ENCODE measurements at places on chromosomes 7 and 10. TPM values are rescaled to one million over a fixed set of nuclear protein-coding genes. Genes with fewer than 3 reads are reported as not detected.

SKIDA1 gene
- total RNA-seq: 1.8 TPM

HYAL4 gene
- not detected for total RNA-seq

HOXA13 gene
- total RNA-seq: 1.6 TPM

DNA sequence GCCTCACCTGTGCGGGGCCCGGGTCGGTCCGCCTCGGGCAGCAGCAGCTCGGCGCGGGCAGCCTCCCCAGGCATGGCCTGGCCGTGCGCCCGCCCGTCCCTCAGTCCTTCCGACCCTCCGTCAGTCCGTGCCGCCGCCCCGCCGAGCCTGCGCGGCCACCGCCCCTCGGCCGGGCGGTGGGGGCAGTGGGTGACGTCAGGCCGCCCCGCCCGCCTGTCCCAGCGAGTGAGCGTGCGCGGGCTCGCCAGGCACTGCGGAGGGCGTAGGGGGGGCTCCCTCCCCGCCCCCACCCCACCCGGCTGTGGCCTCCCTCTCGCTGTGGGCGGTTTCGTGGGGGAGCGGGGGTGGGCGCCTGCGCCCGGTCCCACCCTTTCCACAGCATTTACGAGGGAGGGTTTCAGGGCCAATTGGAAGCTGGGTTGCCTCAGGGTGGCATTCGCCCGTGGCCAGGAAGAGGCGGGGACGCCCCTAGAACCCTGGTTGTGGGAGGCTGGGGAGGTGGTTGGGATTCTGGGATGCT, at the start of gene NACAD:
Gene NACAD (minus strand): TSS at position 149 of the 520 bp plus-strand sequence. CDS start 75 bp downstream, at position 74.
- H3K4me1 ChIP-seq: peaks cover 8% of the 10 kb centered on the region
- H3K27me3 ChIP-seq: no peaks in the 10 kb centered on the region
- no peaks in the 10 kb centered on the region for H3K36me3 ChIP-seq
- peak; percentile 71 for DNase-seq
- peak within 1 kb of the TSS; percentile 64 for H3K4me3 ChIP-seq

DNA sequence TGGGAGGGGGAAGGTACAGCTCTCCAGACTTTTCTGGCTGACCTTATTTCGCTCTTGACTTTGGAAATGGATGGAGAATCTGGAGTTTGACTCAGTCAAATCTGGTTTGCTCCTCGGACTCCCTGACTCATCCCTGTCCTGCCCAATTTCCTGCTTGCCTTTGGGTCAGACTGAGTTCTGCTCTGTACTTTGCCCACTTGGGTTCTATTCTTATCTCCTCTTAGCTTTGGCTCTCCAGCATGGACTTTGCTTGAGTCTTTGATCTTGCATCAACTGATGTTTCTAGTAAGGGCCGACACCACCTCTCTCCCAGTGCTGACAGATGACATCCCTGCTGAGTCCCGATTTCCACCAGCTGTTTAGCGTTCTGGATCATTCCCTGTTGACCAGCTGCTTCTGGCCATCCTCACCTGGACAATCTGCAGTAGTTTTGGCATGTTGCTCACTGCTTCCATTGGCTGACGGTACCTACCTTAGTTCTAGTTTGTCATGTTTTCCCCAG, 335.3 kb downstream of the SUGCT start:
- DNase-seq: no peak
- no peaks in the 10 kb centered on the region for H3K36me3 ChIP-seq
- H3K4me1 ChIP-seq: no peaks in the 10 kb centered on the region
- no peaks in the 10 kb centered on the region for H3K27me3 ChIP-seq

PLXDC2 gene
- total RNA-seq: 11.4 TPM

- no peak overlapping the region for H3K4me3 ChIP-seq
- peaks cover 19% of the 10 kb centered on the region for H3K4me1 ChIP-seq
- H3K27me3 ChIP-seq: no peaks in the 10 kb centered on the region
- no peak for DNase-seq
- peak overlapping the region; percentile 46 for H3K27ac ChIP-seq
Measured at GRCh38 chr7:33644489-33644888, 260.9 kb upstream of the BMPER start.

GRCh38 chr10:88896994-88897853, 17.2 kb downstream of the STAMBPL1 start:
- no peaks in the 10 kb centered on the region for H3K27me3 ChIP-seq
- H3K27ac ChIP-seq: no peak overlapping the region
- H3K4me1 ChIP-seq: no peaks in the 10 kb centered on the region

GRCh38 chr7:157228864-157229422, 90.2 kb downstream of the UBE3C start:
- peaks cover 72% of the 10 kb centered on the region for H3K36me3 ChIP-seq
- no peaks in the 10 kb centered on the region for H3K27me3 ChIP-seq

DNA sequence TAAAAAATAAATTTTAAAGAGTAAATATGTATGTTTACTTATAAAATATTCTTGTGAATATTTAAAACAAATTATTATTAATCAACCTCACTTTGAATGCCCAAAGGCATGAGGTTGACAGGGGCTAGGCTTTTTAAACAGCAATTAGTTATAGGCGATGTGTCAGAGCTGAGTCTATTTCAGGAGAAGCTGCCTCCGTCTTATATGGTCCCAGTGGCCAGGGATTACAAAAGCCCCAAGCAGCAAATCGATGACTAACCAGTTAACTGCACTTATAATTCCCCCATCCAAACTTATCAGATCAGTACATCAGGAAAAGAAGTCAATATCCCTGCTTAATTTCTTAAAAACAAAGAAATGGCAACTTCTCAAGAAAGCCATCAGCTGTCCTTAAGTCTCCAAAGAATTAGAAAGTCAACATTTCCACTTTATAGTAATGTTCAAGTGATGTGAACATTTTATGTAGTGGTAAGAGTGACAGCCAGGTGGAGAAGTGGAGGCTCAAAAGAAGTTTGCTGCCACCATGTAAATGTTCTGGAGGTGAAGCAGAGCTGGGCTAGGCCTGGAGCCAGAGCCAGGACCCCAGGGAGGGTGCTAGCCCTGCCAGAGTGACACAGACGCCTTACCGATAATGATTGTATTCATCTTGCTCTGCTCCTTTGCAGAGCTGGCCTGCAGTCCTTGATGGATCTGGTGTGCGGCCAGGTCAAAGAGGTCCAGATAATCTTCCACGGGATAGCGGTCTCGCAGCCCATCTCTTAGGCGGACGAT, 51.5 kb downstream of the CHST15 start:
- no peak for DNase-seq
- H3K27me3 ChIP-seq: no peaks in the 10 kb centered on the region
- no peaks in the 10 kb centered on the region for H3K4me1 ChIP-seq
- no peak overlapping the region for H3K4me3 ChIP-seq

MKLN1 gene
- total RNA-seq: 48.5 TPM

DNA sequence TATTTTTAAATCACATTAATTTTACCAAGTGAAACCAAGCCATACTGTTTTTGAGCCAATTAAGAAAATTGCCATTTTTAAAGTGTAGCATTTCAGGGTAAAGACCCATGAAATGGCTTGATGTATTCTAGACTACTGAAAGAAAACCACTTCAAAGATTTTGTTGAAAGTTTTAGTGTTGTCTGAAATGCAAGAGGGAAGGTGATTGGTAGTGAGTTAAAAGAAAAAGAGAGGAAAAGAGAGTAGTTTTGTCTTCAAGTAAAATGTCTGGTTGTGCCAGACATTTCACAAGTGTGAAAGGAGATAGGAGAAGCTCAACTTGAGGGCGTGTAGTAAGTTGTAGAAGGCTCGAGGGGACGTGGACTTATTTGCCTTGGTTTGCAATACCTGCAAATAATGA, 41.6 kb downstream of the CALML5 start:
- no peak overlapping the region for H3K27ac ChIP-seq
- peaks cover 74% of the 10 kb centered on the region for H3K36me3 ChIP-seq
- no peaks in the 10 kb centered on the region for H3K27me3 ChIP-seq
- H3K4me3 ChIP-seq: no peak overlapping the region

Measured in SJCRH30 (cell line).